ENCODE measurements at places on chromosomes 1 and 21. TPM values are rescaled to one million over a fixed set of nuclear protein-coding genes. Genes with fewer than 3 reads are reported as not detected.

The ZNF124 gene
- total RNA-seq: 10.0 TPM

The GUCA2B gene
- total RNA-seq: not detected

The CYYR1 gene
- under 0.01 TPM for total RNA-seq

The NFYC gene
- 22.5 TPM for total RNA-seq

The CRYAA gene
- not detected for total RNA-seq

The RUNX1 gene
- 48.6 TPM for total RNA-seq
